AG04449 (cell line): ENCODE measurements at places on chromosomes 11 and 22.

DNA sequence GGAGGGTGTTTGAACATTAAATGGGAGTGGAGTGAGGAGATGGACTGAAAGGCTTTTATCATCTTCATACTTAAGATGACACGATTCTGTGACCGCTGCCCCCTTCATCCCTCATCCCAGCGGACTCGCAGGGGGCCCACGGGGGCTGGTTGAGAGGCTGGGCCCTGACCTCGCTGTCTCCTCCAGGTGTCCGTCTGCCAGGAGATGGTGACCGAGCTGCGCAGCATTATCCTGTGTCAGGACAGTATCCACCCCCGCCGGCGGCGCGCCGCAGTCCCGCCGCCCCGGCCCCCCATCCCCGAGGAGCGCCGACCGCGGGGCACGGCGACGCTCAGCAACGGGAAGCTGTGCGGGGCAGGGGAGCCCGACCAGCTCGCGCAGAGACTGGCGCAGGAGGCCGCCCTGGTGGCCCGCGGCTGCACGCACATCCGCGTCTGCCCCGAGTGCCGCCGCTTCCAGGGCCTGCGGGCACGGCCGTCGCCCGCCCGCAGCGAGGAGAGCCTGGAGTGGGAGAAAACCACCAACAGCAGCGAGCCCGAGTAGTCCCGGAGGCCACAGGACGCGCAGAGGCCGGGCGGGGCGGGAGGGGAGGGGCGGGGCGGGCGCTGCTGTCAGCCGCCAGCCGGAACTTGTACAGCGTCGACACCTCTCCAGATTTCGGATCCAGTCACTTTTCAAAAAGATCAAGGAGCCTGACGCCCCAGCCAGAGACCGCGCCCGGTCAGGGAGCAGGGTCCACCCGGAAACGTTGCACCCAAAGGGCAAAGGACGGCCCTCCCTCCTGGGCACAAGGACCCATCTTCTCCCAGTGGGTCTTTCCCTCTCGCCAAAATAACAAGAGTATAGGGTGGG, 38.0 kb upstream of the TBCEL start:
- no peak for DNase-seq

DNA sequence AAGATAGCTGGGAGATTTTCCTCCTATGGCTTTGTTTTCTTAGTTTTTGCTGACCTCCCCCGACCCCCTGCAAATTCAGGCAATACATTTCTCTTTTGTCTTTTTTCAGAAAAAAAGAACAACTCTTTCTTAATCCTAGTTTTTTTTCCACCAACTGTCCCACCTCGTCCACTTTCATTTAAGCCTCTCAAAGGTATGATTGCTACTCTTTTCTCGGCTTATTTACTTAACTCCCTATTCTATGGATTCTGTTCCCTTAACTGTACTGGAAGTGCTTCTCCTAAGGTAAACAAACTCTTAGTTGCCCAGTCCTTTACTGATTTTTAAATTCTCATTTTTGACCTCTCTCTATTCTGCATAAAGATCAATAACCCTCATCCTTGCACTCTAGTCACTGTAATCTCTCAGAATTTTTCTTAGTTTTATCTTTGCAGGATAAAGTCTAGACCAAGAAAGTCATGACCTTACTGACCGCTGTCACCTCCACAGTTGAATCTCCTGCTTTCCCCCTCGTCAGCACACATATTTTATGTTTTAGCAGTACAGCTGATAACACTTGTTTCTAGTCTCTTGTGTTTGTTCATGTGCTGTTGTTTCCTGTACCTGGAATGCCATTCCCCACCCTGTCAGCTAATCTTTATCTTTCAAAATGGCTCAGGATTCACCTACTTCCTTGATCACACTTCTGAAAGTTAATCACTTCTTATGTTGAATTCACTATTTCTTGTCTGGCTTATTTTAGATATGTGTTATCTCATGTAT, 14.9 kb downstream of the TBCEL start:
- no peak for DNase-seq

DNA sequence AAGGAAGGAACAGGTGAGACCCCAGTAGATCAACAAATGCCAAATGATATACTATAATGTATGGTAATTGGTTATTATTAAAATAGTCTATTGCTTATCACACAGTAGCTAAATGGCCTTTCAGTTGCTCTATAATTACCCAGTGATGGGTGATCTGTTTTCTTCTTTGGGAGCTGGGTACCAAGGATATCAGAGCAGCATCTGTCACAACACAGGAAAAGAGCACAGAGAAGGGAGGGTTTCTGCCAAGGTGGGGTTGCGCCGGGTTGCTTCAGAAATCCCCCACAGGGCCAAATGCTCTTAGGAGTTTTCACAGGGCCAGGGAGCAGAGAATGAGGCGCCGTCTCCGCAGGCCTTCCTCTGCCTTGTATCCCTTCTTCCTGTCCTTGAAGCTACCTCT, 469.4 kb downstream of the INSC start:
- DNase-seq: no peak

GRCh38 chr11:117825538-117826189, 1.1 kb upstream of the FXYD2 start:
- no peak for DNase-seq

GRCh38 chr22:36386900-36387708, 663 bp downstream of the MYH9 start:
- no peak for DNase-seq
